ENCODE measurements at places on chromosomes 6 and 20.

GRCh38 chr6:90271831-90272230 is 24.8 kb downstream of the BACH2 start:
- no peak for DNase-seq

DNA sequence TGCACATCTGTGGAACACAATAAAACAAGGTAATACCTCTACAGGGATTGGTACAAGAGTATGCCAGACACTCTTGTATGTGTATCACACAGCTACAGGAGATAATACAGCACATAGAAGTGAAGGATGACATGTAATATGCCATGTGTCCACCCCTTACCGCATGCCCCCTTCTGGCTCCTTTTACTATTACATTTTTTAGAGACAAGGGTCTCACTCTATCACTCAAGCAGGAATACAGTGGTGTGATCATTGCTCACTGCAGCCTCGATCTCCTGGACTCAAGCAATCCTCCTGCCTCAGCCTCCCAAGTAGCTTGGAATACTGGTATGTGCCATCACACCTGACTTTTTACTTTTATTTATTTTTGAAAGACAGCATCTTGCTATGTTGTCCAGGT is 4.2 kb upstream of the NCR3 start:
- peak; percentile 64 for DNase-seq

- no peak for DNase-seq
Observed at GRCh38 chr6:18266523-18266912, 2.2 kb upstream of the DEK start.

DNA sequence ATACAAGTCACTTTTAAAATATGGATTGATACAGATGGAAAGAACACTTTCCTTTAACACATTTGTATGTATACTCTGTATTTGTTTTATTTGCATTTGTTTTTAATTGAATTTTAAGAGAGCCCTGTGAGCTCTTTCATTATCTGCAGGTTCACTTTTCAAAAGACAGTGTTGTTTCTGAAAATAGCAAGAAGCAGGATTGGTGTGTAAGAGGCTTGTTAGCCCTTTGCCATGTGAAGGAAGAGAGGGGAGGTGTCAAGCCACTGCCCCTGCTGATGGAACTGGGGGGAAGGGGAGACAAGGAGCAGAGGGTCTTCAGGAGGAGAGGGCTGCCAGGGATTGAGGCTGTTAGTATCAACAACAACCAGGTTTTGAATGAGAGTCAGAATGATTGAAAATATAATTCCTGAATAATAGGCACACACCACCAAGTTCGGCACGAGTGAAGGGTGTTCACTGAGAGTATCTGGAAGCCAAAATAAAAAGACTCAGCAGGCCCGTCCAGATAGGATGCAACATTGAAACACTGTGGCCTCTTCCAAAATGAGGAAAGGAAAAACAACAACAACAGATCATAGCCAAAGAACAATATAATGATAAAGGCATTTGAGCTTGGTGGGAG is 12.6 kb upstream of the PBOV1 start:
- DNase-seq, result no peak

GRCh38 chr6:106156413-106156812 is 70.3 kb downstream of the PRDM1 start:
- no peak for DNase-seq

- DNase-seq, result no peak
Observed at GRCh38 chr6:138972226-138972665, 15.8 kb downstream of the REPS1 start.

GRCh38 chr20:45305262-45305661 is 1.4 kb upstream of the RBPJL start:
- DNase-seq, result peak; percentile 33

DNA sequence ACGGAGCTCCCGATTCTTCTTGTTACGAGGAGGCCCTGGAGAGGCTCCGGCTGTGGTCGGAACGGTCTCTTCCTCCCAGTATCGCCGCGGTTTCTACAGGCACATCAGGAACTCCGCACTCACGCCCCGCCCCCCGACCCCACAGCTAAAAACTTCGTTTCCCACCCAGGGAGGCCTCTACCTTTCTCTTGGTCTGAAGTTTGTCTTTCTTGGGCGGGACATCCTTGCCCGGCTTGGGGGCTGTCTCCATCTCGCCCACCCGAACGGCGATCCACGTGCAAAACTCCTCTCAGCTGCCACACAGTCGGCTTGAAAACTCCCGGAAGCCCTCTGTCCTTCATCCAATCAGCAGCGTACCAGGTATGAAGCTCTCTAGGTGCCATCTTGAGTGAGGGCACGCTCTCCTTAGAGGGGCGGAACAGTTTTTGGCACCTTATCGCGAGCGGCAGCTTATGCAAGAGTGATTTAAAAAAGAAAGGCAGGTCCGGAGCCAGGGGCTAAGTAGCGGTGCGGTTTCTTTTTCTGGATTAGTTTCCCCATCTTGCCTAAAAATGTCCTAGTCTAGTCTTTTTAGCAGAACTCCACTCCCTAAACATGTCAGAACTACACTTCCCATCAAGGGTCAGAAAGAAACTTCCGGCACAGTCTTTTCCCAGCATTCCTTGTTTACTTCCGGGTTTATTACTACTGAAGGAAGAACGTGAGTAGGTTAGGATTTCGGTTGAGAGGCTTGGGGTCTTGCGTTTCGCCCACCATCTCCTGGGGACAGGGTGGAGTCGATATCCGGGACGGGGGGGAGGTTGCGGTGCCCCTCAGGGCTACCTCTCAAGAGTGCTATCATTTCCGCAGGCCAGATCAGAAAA is at the start of the genes PFDN6 and WDR46:
Gene PFDN6 (plus strand): TSS at position 681 of the 863 bp plus-strand sequence. CDS start 256 bp downstream, outside the sequence.
Gene WDR46 (minus strand): TSS at position 319 of the 863 bp plus-strand sequence. CDS start 69 bp downstream, at position 250.
- DNase-seq, result peak; percentile 85

DNA sequence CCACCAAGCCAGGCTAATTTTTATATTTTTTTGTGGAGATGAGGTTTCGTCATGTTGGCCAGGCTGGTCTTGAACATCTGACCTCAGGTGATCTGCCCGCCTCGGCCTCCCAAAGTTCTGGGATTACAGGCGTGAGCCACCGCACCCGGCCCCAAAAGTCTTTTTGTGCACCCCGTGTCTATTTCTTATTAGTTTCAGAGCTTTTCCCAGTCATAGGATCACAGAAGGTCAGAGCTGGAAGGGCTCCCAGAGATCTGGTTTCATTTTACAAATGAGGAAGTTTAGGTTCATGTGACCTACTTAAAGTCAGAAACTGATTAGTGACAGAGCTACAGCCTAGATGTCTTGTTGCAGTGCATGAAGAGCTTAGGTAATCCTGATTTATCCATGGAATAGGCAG is 1.6 kb upstream of the OGFRL1 start:
- DNase-seq, result peak; percentile 14

- peak; percentile 18 for DNase-seq
Observed at GRCh38 chr20:46954490-46955038, 59.9 kb downstream of the EYA2 start.

GRCh38 chr20:35434085-35435005 is 3.7 kb downstream of the GDF5 start:
- DNase-seq, result no peak

GRCh38 chr20:53074811-53075314 is 102.7 kb downstream of the TSHZ2 start:
- no peak for DNase-seq

- DNase-seq, result no peak
Observed at GRCh38 chr20:51076786-51077685, 54.1 kb upstream of the KCNG1 start.

- no peak for DNase-seq
Observed at GRCh38 chr20:11445161-11445560, 472.5 kb upstream of the BTBD3 start.

DNA sequence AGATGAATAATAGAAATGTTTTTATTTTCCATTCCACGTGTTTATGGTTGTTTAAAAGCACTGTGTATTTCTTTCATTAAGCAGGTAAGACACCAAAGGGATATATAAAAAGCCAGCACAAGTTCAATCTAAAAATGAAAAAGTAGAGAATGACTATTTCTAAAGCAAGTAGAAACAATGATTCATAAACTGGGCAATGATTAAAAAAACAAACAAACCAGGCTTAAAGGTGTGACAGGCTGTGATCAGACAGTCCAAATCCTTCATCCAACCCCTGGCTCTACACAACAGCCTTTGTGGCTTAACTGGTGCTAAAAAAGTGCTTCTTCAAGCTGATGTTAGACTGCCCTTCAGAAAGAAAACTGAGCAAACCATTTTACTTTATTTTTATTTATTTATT is 45.7 kb upstream of the TSHZ2 start:
- no peak for DNase-seq

Data from NCI-H526 (cell line).